Ureter (tissue), 1 donor: ENCODE measurements at places on chromosomes 6 and 20. TPM values are rescaled to one million over a fixed set of nuclear protein-coding genes. Genes with fewer than 3 reads are reported as not detected.

HDAC2 gene
- 78.1 TPM for total RNA-seq

CYP21A2 gene
- total RNA-seq, result 3.8 TPM

DDX43 gene
- 0.94 TPM for total RNA-seq

LEMD2 gene
- 71.0 TPM for total RNA-seq

MYLK2 gene
- not detected for total RNA-seq

SPDEF gene
- 3.5 TPM for total RNA-seq

MDFI gene
- 36.7 TPM for total RNA-seq

IP6K3 gene
- total RNA-seq, result 2.6 TPM

CENPB gene
- 84.1 TPM for total RNA-seq

NCOA7 gene
- 62.8 TPM for total RNA-seq

GRCh38 chr6:43355862-43356590 is 13.4 kb downstream of the ZNF318 start:
- DNase-seq, result no peak

DNA sequence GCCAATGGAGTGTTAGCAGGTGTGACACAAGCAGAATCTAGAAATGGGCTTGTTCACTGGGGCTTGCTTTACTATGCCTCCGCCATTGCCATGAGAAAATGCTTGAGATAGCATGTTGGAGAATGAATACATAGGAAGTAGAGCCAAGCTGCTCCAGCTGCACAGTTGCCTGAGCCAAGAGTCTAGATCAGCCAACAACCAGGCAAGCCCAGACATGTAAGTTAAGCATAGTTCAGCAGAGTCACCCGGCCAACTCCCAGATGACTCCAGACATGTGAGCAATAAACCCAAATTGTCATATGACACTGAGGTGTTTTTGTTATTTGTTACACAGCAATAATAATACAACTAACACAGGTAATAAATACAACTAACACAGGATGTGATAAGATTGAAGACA is 167.9 kb downstream of the HAO1 start:
- no peak for DNase-seq

- no peak for DNase-seq
Observed at GRCh38 chr6:84671183-84671582, 93.2 kb downstream of the TBX18 start.

- no peak for DNase-seq
Observed at GRCh38 chr6:42224222-42225028, 6.8 kb upstream of the MRPS10 start.

DNA sequence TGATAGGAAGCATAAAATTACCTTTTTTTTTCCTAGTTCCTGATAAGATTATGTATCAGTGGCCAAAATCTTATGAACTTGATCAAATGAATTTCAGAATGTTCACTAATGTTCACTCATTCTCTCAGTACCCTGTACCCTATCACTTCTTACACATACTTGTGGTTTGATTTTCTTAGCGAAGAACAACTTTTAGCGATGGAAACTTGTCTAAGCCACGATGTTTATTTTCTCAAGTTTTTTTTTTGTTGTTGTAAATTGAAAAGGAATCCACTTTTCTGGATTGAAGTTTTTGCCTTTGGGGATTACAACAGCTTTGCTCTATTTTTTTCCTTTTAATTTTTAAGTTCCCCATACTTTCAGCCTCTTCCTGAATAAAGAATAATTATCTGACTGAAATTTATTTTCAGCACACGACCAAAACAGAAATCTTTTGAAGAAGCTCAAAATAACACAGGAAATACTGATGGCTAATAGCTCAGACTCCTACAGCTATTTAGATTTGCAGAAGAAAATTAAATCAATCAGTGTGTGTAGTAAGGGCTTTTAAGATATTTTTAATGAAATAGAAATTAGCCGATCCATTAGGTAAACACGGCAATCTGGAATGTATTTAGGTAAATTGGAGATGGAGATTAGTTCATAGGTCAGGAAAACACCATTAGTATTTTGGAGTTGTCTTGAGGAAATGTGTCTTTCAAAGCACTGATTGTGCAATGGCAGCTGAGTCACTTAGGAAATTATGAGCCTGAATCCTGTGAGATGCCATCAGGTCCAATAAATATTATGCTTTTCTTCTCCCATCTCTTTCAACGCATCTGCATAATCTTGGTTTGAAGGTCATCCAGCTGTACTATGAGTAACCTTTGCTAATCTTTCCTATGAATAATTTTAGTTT is 217.5 kb downstream of the GJA1 start:
- peak; percentile 52 for DNase-seq

DNA sequence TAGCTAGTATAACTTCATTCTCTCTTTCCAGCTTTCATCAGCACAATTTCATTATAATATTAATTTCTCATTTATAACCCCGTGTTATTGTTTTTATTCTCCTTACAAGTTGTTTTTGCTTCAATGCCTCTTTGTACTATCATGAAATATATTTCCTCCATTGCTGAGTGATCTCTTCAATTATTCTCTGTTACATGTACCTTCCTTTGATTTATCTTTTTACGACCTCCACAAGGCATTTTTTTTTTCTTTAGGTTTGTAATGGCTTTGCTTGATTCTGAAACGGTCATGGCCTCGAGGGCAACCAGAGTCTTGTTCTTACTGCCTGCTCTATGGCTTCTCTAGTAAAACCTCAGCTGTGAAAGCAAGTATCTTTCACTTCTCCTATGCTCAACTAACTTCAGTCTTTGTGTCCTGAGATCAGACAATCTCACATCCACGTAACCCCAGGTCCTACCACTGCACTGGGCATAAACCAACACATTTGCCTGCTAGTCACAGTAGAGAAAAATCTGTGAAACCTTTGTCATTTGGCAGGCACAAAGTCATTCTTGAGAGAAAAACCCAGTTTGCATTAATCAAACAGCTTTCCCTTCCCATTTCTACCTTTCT is 119.9 kb downstream of the UST start:
- DNase-seq, result no peak

DNA sequence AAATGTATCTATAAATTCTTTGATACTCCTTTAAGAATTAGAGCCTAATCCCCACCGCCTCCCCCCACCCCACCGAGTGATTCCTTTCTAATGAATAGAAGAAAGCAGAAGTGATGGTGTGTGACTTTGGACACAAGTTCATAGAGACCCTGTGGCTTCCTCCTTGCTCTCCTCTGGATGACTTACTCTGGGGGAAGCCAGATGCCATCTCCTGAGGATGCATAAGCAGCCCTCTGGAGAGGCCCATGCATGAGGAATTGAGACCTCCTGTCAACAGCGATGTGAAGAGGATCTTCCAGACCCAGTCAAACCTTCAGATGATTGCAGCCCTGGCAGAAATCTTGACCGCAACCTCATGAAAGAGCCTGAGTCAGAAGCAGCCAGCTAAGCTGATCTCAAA is 21.1 kb downstream of the AHCY start:
- no peak for DNase-seq

- DNase-seq, result no peak
Observed at GRCh38 chr6:108159981-108160380, 5.8 kb upstream of the NR2E1 start.

DNA sequence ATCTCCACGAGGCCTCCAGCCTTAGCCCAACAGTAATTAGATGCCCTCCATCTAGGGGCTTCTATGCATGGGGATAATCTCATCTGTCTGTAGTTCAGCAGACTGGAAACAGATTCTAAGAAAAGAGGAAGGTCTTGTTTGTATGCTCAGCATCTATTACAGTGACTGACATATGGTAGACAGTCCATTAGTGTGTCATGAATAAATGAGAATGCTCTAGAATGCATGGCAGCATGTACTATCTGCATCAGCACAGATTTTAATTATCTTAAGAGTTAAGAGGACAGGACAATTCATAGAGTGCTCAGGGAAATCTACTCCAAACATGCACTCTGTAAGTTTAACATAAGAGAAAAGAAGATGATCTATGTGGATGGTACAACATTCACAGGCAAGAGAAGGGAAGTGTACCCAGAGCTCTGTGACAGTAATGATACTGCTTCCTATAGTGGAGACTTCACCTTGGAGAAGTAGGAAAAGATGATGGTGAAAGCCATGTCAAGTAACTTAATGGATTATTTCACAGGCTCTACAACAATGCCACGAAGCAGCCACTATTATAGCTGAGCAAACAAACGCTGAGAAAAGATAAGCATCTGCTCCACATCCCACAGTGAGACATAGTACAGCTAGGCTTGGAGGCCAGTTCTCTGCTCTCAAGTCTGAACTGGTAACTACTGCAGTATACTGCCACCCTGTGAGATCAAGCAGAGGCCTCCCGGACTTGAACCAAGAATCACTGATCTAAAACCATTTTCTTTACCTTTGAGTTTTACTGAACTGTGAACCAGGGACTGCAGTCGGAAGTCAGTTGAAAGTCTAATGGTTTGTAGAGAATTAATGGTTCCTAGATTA is 309.2 kb upstream of the SPTLC3 start:
- DNase-seq, result peak; percentile 44

GRCh38 chr6:56581296-56581925 is 61.3 kb downstream of the DST start:
- DNase-seq, result no peak

DNA sequence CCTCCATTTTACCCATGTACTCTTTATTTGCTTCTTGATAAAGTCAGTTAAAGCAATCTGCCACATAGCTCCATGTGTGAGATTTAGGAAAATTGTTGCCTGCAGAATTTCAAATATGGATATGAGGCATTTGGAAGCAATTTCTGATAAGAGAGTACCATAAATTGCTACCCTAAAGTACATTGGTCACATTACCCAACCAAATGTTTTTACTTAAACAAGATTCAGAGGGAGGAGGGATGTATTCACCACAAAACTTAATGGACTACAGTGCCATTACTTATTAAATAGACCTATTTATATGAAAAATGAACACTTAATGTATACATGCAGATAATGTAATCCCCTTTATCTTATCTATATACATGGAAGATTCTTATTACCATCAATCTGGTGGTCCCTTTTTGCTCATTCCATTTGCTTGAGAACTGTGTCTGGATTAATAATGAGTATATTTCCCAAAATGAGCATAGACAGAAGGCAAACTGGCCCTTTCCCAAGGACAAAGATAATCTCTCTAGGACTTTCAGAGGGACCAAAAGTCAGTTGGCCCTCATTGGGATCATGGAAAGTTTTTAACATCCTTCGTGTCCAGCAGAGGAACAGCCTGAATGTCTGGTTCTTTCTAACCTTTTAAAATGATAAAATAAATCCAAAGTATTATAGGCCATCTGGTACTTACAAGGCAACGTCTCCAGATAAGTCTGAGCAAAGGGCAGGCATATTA is 526.4 kb downstream of the CBLN4 start:
- no peak for DNase-seq

GRCh38 chr20:63891061-63892002 is 3.6 kb upstream of the DNAJC5 start:
- no peak for DNase-seq

DNA sequence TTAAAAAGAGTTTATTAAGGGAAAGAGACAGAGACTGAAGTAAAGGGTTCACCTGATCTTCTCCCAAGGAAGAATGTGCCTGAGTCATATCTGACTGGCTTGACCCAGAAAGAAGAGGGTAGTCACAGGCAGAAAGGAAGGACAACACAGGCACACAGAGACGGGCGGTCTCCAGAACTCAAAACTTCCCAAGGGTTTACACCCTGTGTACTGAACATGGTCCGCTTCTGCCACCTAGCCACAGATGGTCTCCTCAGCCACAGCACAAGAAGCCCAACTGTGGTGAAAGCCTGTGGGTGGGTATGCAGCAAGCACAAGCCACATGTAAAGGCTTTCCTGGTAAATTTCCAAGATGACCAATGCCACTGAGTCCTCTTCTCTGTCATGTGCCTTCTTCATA is 17.2 kb downstream of the UNC5CL start:
- DNase-seq, result no peak

- DNase-seq, result no peak
Observed at GRCh38 chr6:26044140-26045064, 42.8 kb upstream of the HFE start.

DNA sequence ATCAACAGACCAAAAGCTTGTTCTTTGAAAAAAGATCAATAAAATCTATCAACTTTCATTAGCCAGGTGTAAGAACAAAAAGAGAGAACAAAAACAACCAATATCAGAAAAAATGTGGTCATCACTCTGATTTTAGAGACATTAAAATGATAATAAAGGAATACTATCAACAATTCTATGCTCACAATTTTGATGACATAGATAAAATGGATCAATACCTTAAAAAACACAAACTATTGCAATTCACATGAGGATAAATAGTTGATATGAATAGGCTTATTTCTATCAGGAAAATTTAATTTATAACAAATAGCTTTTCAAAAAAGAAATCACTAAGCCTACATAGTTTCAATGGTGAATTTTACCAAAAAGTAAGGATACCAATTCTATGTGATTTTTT is 809.4 kb upstream of the EYS start:
- DNase-seq, result no peak

DNA sequence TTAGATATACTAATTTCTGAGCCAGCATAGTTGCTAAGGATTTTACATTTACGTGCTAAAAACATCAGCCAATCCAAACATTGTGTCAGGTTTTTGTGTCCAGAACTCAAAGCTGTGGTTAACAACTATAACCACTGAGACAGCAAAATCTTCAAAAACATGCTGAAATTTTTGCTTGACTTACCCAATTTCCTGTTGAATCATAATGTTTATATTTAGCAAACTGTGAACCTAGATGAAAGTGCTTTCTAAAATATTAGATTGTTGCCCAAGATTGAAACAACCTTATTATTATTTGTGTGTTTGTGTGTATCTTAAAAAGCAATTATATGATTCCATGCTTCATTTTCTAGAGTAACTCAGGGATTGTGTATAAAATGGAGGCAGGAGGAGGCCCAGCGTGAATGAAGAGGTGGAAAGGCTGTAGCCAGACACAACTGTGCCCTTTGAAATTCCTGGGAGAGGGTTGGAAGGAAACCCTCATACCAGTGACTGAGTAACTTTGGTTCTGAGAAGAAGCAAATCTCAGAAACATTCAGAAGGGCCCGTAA is 48.0 kb downstream of the ARMC2 start:
- no peak for DNase-seq

DNA sequence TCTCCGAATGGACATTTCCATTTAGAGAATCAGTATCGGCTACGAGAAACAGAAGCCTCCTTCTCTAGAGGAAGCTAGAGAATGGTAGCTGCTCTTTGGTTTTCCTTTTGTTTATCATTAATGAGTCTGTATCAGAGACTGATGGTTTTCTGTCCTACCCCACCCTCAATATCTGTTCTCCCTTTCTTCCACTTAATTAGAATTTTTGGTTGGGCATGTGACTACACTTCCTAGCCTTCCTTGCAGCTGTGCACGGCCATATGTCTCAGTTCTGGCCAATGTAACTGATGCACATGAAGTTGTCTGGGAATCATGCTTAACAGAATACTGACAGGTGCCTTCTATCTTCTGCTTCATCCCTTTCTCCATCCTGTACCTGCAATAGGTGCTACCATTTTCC is 19.0 kb downstream of the RNF24 start:
- DNase-seq, result no peak
